ENCODE measurements at places on chromosomes 3 and 15. TPM values are rescaled to one million over a fixed set of nuclear protein-coding genes. Genes with fewer than 3 reads are reported as not detected.

Gene QRICH1
- 31.9 TPM for polyA plus RNA-seq

Gene PLSCR4
- polyA plus RNA-seq: 6.1 TPM

Gene SCN11A
- not detected for polyA plus RNA-seq

Gene ZPLD1
- not detected for polyA plus RNA-seq

Gene ZNF80
- not detected for polyA plus RNA-seq
